ENCODE measurements at places on chromosomes 2 and 18.
A peak's percentile ranks its signal among the peaks of the same experiment; 100 is the strongest.

- DNase-seq = no peak
Measured at GRCh38 chr2:231357931-231358330, 37.6 kb upstream of the B3GNT7 start.

DNA sequence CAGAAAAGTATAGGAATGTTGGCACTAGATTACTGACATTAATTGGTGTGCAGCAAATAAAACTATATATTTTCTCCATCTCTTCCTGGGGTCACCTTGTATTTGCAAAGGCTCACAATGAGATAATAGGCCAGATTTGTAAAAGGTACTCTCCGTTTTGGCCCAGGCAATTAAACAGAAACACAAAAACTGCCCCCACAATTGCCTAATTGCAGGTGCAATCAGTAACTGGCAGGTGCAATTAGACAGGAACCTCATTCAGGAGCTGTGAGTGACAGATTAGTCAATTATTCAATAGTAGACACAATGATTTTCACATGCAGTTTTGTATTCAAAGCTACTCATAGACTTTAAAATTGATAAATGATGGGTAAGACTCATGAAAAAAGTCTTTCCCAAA lies 451.4 kb upstream of the ID2 start:
- no peak for DNase-seq

DNA sequence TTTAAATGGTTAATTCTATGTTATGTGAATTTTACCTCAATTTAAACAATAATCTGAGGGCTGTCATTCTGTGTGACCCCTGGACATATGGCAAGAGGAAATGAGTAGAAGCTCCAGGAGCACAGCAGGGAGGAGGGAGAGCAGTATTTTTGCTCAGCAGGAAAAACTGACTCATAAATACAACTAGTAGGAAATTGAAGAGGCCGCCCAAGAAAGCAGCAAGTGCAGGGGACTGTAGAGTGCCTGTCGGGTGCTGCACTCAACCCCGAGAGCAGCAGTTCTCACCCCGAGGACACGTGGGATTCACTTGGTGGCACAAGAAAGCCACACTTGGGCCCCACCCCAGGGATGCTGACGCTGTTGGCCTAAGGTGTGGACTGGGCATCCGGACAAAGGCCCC lies 60.8 kb downstream of the NPAS2 start:
- no peak for DNase-seq

DNA sequence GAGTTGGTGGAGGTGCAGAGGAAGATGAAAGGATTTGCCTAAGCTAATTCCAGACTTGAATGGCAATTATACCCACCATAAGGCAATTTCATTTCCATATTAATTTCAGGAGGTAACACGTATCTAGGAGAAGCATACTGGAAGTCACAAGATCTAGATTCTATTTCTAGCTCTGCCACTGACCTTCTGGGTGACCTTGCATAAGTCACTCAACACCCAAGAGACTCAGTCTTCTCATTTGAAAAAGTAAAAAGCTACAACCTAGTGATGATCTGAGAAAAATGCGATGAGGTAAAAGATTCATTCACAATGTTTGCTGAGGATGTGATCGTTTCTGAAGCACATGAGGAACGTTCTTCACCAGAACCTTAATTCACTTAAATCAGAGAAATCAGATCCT lies 55.9 kb downstream of the GRB14 start:
- DNase-seq = no peak

DNA sequence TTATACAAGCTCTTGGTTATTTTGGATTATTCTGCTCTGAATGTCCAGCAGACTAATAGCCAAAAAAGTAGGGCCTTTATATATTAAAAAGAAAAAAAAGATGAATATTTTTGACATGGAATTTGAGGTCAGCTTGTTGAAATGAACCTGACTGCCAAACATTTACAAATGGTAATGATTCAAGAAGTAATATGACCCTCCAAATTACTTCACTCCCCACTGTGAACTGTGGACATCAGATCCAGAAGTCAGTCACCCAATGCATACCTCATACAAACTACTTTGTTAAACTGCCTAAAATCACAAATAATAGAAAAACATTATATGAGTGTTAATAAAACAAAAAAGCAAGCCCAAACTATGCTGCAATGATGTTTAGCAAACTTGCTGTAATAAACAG lies 10.0 kb downstream of the EPG5 start:
- DNase-seq = no peak

- no peak for DNase-seq
Measured at GRCh38 chr2:127674241-127675209, 805 bp downstream of the LIMS2 start.

DNA sequence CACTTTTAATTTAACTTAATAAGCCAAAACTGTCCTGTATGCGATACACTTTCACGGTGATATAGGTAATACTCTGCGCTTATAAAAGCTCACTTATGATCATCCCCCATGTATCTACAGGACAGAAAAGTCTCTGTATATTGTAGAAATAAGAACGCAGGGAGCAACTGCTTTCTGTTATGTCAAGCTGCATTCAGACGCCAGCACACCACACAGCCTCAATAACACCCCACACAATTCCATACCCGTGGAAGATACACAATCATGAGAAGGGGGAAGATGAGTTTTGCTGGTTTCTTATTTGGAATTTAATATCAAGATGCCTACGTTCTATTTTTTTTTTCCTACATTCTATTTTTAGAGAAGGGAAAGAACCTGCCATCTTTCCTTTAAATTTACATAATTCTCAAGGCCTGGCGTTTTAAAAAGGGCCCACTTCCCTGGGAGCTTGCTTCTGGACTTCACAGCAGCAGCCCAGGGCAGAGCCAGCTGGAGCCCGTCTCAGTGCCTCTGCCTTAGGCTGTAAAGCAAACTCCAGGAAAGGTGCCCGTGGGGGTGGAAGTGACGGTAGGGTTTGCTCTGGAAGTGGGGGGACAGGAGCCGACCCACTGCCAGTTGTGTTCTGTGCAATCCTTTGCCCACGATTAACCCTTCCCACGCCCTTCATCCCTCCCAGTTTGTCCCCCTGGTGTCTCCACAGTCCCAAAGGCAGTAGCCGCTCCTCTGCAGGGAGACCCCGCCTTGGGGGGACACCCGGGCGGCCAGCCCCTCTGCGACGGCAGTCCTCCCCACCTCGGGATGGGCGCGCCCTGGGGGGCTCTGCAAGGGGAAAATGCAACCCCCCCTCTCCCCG lies 5.3 kb downstream of the PTGR3 start:
- DNase-seq = no peak

GRCh38 chr2:84856787-84857186 lies 24.1 kb downstream of the TRABD2A start:
- peak; percentile 50 for DNase-seq

GRCh38 chr18:55654986-55655385 lies 67.0 kb upstream of the TCF4 start:
- no peak for DNase-seq

GRCh38 chr2:44886414-44886813 lies 55.1 kb upstream of the SIX3 start:
- no peak for DNase-seq

DNA sequence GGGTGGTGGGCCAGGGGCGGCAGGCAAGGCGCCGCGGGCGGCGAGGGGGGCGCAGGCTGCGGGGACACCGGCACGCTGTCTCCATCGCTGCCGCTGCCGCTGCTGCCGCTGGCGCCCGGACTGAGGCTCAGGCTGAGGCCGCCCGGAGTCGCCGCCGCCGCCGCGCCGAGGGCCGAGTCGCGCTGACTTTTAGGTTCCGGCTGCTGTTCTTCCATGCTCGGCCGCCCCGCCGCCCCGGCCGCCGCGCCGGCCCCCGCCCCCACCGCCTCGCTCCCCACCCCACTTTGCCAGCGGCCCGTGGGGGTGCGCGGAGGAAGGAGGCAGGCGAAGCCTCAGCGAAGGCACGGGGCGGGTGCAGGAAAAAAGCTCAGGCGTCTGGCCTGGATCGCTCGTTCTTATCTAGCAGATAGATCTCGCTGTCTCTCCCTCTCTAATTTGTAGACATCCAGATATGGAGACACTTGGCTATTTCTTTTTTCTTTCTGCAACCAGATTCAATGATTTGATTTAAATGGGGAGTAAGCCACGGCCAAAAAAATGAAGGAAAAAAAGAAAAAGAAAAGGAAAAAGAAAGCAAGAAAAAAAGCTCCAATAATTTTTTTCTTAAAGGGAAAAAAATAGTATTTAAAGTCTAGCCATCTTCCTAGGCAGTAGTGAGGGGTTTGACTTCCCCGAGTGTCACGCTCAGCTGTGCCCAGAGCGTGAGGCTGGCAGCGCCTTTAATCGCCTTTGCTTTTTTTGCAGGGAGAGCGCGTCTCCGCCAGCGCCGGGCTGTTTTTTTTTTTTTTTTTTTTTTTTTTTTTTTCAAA lies at the start of gene EN1:
EN1 (minus strand) TSS at position 696 of the 809 bp plus-strand sequence; CDS start at position 215, 481 bp downstream.
- DNase-seq = no peak

GRCh38 chr2:219871351-219871750 lies 243.9 kb downstream of the SLC4A3 start:
- DNase-seq = no peak

DNA sequence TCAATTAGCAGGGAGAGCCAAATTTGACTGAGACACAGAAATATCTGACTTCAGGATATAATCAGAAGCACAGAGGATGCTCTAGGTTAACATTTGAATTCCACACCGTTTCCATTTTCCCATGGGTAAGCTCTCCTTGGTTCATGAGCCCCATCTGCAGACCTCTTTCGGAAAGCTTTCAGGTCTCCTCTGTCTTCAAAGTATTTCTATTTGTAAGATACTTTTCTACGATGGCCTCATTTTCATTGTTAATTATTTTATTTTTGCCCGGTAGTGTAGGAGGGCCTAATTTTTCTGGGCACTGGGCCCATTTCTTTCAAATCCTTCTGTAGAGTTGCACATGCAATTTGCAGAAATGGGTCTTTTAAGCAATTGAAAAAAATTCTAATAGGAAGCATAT lies 53.8 kb downstream of the LRPPRC start:
- DNase-seq = no peak

GRCh38 chr2:199955007-199955338 lies 318 bp downstream of the TYW5 start:
- no peak for DNase-seq

DNA sequence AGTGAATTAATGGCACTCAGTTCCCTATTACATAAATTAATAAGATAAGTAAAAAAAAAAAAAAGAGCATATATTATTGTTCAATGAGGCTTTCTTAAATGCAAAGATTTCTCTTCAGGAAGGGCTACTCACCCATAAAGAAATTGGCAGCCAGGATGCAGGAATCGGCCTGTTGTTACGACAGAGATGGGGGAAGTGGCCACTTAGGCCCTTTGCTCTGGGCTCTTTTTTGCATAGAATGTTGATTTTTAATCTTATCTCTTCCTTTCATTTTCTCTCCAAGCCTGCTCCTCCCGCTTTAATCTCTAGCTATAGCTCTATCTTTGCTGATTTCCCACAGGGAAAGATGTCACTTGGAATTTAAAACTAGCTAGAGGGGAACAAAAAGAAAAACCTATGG lies 391.8 kb upstream of the CRIM1 start:
- no peak for DNase-seq

- DNase-seq = no peak
Measured at GRCh38 chr18:76380127-76380729, 114.8 kb downstream of the ZNF516 start.

- DNase-seq = no peak
Measured at GRCh38 chr2:224987733-224988132, 54.5 kb downstream of the DOCK10 start.

DNA sequence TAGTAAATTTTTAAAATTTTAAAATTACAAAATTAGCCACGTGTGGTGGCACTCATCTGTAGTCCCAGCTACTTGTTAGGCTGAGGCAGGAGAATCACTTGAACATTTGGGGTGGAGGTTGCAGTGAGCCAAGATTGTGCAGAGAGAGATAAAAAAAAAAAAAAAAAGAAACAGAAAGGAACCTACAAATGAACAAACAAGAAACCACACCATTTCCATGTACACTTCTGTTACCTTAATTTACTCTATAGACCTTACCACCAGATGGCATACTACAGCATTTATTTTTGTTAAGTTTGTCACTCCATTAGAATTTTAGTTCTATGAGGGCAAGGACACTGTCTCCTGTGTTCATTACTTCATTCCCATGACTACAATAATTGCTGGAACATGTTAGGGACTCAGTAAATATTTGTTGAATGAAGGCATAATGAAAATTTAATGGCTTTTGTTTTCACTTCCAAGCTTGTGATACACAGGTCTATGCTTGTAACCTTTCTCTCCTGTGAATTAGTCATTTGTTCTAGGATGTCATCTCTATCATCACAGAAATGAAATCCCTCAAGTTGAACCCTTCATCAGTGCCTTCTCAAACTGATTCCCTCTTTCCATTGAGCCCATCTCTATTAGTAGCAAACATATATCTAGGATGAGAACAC lies 76.0 kb downstream of the ARHGAP15 start:
- peak; percentile 8 for DNase-seq

DNA sequence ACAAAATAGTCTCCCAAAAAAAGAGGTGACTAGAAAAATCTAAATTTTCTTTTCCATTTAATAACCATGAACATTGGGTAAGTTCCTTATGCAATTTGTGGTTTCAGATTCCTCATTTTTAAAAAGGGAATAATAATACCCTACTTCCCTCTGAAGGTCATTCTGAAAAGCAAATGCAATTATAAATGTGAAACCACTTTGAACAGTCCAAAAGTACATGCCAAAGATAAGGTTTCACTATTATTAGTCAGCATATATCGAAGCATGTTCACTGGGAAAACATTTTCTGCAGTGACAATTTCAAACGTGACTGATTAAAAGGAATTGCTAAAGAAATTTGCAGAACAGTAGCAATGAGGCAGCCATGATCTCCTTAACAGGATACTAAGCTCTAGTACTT lies 100.1 kb upstream of the RNF152 start:
- DNase-seq = peak; percentile 92

DNA sequence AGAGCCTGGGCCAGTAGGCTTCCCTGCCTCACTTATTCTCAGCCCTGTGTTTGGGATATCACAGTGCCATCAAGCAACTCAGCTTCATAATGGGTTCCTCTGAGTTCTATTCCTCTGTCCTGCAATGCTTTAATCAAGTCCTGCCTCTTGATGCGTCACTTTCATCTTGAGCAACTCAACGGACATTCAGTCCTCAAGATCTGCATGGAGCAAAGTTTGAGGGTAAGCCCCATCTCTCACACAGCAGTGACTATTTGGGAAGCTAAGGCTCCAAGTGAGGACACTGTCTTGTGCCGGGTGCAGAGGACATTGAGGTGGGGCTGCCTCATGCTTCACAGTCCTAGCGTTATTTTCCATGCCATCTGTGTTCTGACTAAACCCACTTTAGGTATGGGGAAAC lies 50.9 kb upstream of the PLB1 start:
- DNase-seq = peak; percentile 84

- DNase-seq = no peak
Measured at GRCh38 chr18:49652881-49653724, 91.2 kb downstream of the LIPG start.

DNA sequence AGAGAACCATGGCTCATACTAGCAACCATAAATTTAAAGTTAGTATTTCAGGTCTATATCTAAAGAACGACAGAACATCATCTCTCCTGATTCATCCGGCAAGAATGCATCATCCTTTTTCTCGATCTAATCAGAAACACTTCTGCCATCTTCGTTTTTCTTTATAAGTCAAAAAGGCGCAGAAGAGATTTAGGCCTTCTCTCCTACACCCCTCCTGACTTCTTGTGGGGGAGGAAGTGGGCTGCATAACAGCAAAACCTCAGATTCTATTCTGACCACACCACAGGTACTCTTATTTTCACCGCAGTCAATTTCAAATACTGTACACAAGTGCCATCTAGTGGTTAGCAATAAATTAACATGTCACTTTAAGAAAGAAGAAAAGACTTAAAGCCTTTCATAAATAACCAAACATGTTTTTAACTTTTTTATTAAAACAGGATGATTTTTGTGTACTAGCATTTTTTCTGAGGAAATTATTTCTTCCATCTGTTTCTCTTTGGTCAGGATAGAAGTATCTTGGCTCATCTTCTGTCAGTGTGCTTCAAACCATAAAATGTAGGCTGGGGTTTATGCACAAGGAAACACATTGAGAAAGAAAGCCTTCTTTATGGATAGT lies 48.4 kb upstream of the PIK3C3 start:
- DNase-seq = no peak

All from inflammatory macrophage (primary cell).